ENCODE measurements at places on chromosomes 13 and 19. TPM values are rescaled to one million over a fixed set of nuclear protein-coding genes. Genes with fewer than 3 reads are reported as not detected.
A peak's percentile ranks its signal among the peaks of the same experiment; 100 is the strongest.

The MAST3 gene
- 6.1 TPM for polyA plus RNA-seq

DNA sequence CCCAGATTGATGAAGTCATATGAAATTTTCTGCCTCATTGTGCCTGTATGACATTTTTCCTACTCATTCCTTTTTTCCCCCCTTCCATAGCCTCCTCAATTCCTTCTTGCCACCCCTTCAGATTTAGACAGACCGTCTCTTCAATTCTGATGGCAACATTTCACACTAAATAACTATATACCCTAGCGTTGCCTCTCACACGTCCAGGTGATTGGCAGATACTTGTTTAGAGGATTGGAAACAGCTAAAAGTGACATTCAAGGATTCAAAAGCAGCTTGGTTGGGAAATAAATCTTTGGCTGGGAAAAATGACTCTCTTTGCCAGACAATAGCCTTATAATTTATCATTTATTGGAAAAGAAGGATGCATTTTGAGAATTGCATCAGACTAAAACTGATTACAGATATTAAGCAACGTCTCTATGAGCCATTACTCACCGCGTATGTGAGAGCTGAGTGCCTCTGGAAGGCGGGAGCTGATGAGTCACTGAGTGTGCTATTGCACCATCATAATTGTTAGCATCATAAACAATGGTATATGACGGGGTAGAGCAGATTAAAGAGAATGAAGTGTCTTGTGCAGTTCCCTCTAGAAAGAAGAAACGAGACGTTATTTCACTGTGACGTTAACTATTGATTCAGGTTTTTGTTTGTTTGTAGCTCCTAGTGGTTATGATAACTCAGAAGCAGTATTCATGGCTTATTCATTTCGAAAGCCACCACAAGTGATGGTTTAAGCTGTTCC, 61.1 kb upstream of the FAM216B start:
- peak; percentile 66 for DNase-seq

DNA sequence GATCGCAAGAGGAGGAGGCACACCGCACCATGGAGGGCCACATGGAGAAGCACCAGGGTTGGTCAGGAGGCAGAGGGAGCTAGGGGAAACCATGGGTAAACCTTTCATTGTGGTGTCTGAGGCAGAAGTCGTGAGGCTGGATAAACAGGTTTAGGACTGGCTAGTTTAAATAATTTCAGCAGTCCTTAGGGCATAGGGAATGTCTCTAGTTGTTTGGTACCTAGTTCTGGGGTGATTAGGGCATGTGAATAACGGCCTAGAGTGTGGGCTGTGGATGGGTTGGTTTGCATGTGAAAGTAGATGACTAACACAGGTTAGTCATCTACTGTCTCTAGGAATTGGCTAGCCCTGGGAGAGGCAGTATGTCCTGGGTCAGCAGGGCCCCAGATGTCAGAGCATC, 102.3 kb downstream of the STOML3 start:
- no peak for DNase-seq

DNA sequence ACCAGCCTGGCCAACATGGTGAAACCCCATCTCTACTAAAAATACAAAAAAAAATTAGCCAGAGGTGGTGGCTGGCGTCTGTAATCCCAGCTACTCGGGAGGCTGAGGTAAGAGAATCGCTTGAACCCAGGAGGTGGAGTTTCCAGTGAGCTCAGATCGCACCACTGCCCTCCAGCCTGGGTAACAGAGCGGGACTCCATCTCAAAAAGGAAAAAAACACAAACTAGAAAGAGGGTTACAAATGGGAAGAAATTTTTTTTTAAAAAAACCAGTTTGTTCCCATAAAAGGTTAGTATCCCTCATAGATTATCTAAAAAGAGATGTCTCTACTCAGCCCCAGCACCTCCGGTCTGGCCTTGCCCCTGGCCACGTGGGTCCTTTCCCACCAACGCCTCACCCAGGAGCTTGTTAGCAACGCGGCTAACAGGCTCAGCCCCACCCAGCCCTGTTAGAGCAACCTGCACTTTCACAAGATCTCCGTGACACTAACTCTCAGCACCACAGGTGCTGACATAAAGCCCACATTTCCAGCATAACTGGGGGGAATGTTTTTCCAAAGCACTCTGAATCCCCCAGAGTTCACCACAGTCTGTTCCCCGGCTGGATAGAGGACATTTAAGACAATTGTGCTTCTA, 4.3 kb downstream of the DMKN start:
- DNase-seq = no peak

The DNAAF3 gene
- polyA plus RNA-seq = 8.6 TPM

The IGFL2 gene
- polyA plus RNA-seq = 1.0 TPM

- no peak for DNase-seq
These were observed 183.3 kb downstream of the HS6ST3 start for GRCh38 chr13:96273196-96273595.

The DKKL1 gene
- 4.6 TPM for polyA plus RNA-seq

- DNase-seq = no peak
These were observed 229.7 kb downstream of the KCNRG start for GRCh38 chr13:50244713-50245574.

DNA sequence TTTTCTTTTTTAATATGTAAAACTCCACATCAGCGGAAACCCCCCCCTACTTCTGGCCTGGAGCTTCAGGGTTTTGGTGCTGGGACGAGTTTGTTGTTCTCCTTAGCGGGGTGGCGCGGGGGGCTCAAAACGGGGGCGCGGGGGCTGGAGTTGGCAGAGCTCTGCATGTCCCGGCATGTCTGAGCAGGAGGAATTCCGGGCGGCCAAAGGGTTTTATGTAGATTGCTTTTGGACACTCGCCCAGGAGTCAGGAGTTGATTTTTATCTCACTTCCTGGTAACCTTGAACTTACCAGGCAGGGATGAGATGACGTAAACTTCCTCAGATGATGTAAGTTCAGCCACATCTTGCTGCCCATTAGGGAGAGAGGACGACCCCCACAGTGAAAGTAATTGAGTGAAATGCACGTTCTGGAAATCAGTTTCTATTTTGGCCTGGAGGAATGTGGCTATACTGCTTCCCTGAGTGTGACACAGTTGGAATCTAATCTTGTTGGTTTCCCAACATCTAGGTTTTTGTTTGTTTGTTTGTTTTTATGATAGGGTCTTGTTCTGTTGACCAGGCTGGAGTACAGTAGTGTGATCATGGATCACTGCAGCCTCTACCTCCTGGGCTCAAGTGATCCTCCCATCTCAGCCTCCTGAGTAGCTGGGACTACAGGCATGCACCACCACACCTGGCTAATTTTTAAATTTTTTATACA, 21.0 kb upstream of the GDF15 start:
- DNase-seq = peak; percentile 91

DNA sequence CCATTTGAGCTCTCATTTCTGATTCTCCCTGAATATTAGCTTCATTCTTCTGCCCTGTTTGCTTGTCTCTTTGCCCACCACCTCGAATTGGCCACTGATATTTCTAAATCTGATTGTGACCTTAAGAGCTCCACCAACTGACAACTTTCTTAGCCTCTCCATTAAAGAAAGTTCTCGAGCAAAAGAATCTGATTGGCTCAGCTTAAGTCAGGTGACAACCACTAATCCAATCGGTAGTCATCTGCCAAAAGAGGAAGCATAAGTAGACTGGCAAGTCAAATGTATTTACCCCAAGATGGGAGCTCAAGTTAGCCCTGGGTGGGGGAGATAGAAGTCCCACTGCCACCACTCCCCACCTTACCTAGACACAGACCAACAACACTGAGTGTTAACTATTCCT, 41.5 kb downstream of the NOTCH3 start:
- no peak for DNase-seq

DNA sequence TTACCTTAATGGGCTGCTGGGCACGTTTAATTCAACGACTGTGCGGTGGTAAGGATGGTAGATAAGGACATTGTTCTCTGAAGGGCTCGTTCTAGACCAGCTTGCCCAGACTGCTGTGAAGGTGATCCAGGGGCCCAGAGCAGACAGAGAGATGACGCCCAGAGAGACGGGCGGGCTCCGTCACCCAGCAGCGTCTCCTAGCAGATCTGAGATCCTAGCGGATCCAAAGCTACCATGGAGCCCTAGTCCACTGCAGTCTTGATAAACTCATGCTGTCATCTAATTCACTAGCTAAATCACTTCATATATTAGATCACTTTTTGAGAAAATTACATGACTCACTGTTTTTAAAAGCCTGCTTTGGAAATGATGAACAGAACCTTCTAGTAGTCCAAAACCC, 21.5 kb downstream of the COL4A2 start:
- no peak for DNase-seq

The TNFSF9 gene
- 0.15 TPM for polyA plus RNA-seq

DNA sequence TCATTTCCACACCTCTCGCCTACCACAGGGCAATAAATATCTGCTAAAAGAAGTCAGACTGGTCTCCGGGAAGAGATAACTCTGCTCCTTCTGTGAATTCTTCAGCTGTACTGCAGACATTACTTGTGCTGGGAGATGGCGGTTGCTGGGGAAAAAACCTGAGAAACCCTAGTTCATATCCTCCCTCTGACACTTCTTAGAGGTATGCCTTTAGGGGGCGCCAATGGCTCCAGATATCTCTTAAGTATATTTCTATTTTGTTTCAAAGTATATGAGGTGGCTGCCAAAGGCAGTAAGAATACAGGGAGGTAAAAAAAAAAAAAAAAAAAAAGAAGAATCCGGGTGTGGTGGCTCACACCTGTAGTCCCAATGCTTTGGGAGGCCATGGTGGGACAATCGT, 175.2 kb downstream of the PAN3 start:
- DNase-seq = no peak

DNA sequence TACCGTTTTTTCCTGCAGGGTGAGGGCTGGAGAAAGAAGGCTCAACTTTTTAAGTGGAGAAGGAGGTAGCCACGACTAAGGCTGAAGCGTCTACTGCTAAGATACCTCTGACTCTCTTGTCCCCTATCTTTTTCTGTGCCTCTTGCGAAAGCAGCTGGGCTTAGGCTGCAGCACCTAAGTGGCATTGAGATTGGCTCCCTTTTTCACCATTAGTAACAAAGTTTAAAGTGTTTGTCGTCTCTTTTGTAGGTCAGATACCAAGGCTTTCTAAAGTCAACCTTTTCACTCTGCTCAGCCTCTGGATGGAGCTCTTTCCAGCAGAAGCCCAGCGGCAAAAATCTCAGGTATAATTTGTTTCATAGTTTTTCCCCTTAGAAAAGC, 887 bp downstream of the CDADC1 start:
- no peak for DNase-seq

- DNase-seq = no peak
These were observed 215.3 kb downstream of the KLF5 start for GRCh38 chr13:73274147-73274546.

The ZC3H13 gene
- polyA plus RNA-seq = 70.1 TPM

GRCh38 chr19:42606660-42607351, 12.1 kb upstream of the CEACAM8 start:
- peak; percentile 18 for DNase-seq

DNA sequence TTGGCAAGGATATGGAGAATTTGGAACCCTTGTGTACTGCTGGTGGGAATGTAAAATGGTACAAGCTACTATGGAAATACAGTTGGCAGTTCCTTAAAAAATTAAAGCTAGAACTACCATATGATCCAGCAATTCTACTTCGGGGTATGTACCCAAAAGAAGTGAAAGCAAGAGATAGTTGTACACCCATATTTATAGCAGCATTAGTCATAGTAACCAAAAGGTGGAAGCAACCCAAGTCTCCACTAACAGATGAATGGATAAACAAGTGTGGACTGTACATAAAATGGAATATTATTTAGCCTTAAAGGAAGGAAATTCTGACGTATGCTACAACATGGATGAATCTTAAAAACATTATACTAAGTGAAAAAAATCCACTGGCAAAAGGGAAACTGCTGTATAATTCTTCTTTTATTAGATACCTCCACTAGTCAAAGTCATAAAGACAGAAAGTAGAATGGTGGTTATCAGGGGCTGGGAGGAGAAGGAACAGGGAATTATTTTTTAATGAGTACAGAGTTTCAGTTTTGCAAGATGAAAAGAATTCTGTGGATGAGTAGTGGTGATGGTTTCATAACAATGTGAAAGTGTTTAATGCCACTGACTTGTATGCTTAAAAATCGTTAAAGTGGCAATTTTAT, 141.6 kb downstream of the RXFP2 start:
- no peak for DNase-seq

GRCh38 chr19:35727053-35727955, 9.5 kb downstream of the KMT2B start:
- no peak for DNase-seq

DNA sequence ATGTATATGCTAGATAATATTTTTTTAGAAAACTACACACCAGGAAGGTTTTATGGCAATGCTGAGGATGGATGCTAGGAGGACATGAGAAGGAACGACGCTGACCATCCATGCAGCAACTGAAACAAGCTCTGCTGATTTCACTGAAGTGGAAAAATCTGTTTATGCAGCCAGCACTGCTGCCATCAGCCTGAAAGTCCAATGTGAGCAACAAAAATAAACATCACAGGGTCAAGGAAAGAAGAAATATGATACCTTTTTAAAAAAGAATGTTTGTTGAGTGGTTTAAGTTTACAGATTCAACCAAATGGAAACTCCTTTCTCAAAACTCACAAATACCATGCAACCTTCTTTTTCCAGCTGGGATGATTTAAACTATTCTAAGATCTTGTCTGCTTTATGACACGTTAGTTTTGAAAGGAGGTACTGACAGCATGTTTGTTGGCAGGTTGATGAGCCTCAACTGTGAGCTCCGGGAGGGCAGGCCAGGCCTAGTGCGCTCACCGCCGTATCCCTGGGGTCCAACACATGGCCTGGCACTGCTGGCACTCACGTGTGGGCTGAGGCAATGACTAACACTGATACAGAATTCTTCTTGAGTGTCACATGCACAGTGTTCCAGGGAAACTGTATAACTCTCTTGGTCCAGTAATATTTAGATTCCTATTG, 46.8 kb downstream of the LATS2 start:
- DNase-seq = no peak

GRCh38 chr13:71871844-71872243, 4.8 kb upstream of the DACH1 start:
- no peak for DNase-seq

The ZIK1 gene
- polyA plus RNA-seq = 17.6 TPM

The C19orf33 gene
- 37.9 TPM for polyA plus RNA-seq

DNA sequence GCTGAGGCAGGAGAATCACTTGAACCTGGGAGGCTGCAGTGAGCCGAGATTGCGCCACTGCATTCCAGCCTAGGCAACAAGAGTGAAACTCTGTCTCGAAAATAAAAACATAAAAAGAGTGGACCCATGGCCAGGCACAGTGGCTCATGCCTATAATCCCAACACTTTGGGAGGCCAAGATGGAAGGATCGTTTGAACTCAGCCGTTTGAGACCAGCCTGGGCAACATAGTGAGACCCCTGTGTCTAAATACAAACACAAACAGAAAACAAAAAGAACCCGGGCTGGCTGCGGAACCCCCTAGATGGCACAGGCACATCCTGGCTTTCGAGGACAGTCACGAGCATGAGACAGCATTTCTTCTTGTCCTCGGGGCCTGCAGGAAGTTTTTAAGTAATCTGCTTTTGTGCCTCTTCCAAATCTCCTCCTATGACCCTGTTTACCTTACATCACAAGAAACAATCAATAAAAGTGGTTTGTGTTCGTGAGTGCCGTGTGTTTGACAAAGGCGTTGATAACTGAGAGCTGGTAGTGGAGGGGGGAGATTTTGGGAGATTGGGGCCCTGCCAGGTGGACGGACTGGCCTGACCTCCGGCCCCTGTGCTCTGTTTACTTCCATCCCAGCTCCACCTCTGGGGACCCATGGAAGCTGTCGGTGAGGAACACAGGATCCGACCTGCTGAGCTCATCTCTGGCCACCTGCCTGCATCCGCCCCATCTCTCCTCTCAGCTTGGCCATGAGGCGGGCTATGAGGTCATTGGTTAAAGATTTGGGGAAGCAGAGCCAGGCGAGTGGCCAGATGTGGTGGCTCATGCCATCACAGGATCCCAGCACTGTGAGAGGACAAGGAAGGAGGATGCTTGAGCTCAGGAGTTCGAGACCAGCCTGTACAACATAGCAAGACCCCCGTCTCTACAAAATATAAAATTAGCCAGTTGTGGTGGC, 5.9 kb upstream of the GDF15 start:
- DNase-seq = peak; percentile 43
